ENCODE measurements at places on chromosomes 5 and 9. TPM values are rescaled to one million over a fixed set of nuclear protein-coding genes. Genes with fewer than 3 reads are reported as not detected.

- DNase-seq, result no peak
Observed at GRCh38 chr9:101477214-101477613, 41.6 kb upstream of the ALDOB start.

DNA sequence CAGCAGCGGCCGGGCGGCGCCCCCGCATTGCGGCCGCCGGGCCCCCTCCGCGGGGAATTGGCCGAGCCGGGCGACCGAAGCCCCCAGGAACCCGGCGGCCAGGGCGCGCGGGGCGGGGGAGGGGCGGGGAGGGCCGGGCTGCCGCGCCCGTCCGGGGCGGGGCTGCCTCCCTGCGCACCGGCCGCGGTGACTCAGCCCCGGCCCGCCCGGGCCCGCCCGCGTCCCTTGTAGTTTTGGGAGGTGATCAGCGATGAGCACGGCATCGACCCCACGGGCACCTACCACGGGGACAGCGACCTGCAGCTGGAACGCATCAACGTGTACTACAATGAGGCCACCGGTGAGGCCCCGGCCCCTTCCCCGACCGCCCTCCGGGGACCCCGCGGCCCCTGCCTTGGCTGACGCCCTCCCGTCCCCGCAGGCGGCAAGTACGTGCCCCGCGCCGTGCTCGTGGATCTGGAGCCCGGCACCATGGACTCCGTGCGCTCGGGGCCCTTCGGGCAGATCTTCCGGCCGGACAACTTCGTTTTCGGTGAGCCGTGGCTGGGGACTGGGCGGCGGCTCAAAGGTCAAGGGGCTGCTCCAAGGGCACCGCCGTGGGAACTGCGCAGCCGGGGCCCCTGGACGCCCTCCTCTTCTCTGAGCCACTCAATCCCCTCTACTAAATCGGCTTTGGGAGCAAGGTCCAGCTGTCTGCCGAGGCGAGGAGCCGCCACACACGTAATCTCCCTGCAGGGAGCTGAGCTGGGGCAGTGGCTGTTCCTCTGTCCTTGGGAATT is 592 bp downstream of the TUBB4B start:
- peak; percentile 51 for DNase-seq

- no peak for DNase-seq
Observed at GRCh38 chr5:134772461-134773125, 14.0 kb downstream of the DDX46 start.

- no peak for DNase-seq
Observed at GRCh38 chr5:135481387-135481786, 29.2 kb upstream of the TIFAB start.

GRCh38 chr9:38652044-38652443 is 31.6 kb upstream of the ANKRD18A start:
- DNase-seq, result no peak

GRCh38 chr9:138075496-138075895 is 197.9 kb downstream of the CACNA1B start:
- DNase-seq, result no peak

DNA sequence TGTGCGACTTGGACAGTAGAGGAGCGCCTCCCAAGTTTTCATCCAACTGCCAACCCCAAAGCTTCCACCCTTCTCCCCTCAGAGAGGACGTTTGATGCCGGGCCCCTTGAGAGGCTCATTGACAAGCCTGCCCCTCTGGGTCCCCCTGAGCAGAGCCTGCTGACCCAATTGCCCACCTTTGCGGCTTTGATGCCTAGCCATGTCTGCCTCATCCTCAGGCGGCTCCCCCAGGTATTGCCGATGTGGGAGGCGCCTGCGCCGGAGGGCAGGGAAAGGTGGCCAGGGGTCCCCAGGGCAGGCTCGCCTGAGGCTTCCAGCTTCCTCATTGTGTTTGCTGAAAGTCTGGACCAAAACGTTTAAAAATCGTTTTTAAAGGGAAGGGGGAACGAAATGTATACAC is 1.4 kb downstream of the ODF2 start:
- no peak for DNase-seq

DNA sequence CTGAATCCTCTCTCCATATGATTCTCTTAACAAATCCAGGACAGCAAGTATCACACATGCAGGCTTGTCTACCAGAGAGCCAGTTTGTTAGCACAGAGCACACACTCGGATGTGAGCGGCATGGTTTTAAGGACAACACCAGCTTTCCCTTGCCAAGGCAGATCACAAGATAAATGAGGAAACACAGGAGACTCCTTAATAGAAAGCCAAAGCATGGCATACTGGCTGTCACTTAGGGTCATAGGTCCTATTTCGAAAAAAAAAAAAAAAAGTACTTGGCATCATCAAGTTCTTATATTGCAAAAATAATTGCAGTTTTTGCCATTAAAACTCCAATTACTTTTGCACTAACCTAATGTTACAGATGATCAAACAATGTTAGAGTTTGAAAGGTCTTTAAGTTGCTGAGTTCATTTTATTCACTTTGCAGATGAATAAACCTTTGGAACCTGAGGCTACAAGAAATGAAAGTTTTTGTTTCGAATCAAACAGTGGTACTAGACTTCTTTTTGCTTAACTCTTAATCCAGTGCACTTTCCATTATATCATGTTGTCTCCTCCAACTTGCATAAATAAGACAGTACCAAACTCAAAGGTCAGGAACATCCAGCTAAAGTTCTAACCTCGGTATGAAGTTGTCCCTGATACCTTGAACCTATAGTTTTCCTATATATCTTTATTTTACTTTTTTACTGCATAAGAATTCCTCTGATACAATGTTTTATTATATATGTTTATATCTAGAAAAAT is 138.5 kb downstream of the MPDZ start:
- no peak for DNase-seq

GRCh38 chr5:171850324-171850947 is 64.8 kb downstream of the SMIM23 start:
- DNase-seq, result no peak

DNA sequence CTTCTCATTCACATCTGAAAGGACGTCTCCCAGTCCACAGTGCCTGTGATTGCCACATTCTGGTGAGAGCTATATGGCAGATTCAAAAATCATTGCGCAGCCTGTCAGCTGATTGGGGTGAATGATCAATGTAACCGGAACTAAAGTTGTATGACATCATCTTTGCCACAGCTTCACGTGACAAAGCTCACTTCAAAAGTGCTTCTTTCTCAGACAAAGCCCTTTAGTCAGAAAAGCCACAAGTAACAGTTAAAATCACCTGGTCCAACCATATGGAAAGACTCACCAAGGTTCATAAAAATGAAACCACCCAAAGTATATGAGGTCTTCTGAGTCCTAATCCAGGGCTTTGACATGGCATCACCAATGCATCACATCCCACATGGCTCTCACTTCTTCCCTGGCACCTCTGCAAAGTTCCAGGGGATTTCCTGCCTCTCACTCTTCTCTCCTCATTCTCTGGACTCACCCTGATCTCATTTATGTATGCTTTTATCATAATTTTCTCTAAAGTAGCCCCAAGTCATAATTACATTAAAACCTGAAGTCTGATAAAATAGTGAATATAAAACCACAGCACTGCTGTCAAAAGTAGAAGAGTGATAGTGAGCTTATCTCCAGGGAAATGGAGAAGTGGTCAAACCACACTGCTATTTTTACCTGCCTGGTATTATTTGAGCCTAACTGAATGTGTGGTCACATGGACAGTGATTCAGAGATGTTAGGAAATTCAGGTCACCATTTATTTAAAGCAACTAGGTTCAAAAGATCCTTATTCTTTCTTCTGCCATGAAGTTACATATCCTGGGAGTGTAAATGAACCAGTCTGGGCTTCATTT is 193.1 kb upstream of the PTGER4 start:
- no peak for DNase-seq

- peak; percentile 30 for DNase-seq
Observed at GRCh38 chr9:114007991-114008666, 70.0 kb downstream of the AMBP start.

Gene C5orf58
- total RNA-seq, result not detected

Gene SPATA31C1
- total RNA-seq, result not detected

Gene PCDHGB7
- 21.3 TPM for total RNA-seq

Gene IFNA17
- total RNA-seq, result not detected

Measured in breast epithelium (tissue), 4 donors.